ENCODE measurements at places on chromosomes 12 and 14. TPM values are rescaled to one million over a fixed set of nuclear protein-coding genes. Genes with fewer than 3 reads are reported as not detected.

DNA sequence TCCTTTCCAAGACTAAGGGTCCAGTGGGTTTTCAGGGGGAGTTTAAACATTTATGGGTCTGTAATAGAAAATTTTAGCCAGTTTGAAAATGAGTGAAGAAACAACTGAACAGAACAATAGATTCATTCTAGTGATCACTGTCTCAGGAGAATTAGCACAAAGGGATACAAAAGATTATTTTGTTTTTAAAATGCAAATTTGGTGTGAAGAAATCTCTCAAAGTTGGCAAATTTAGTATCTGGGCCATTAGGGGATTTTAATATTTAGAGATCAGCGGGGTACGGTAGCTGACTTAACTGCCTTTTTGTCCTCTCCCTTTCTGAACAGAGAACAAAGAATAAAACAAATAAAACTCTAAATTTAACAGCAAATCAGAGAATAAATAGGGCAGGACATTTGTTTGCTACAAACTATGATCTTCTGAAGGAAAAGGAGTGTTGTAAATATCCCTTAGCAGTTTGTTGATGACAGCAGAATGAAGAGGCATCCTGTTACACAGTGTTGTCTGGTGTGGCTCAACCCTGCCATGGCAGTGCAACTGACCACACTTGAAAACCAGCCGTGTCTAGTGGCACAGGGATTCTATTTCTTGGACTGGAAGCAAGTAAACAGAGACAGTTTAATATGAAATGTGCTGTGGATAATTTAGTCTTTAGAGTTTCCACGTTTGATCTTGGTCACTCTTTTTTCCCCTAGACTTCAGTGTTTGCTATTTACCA, 46.3 kb upstream of the LRTM2 start:
- no peak for DNase-seq

DNA sequence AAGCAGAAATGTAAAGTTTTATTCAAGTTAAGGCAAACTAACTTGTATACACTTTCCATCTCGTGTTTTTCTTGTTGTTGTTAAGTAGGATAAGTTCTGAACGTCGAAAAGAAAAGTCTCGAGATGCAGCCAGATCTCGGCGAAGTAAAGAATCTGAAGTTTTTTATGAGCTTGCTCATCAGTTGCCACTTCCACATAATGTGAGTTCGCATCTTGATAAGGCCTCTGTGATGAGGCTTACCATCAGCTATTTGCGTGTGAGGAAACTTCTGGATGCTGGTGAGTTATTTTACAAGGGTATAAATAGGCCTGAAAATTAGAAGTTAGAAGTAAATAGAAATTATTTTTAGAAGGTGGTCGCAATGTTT, 25.0 kb downstream of the HIF1A start:
- no peak for DNase-seq

DNA sequence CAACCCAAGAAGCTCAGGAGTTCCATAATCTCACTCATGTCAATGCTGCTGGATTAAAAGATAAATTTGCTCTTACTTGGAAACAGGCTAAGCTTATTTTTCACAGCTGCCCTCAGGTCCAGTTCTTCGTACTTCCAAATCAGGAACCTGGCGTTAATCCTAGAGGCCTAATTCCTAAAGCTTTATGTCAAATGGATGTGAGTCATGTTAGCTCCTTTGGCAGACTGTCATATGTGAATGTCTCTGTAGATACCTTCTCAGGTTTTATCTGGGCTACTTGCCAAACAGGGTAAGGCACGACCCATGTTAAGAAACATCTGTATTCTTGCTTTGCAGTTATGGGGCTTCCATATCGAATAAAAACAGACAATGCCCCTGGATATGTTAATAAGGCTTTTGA, 504.6 kb downstream of the ALG10 start:
- no peak for DNase-seq

DNA sequence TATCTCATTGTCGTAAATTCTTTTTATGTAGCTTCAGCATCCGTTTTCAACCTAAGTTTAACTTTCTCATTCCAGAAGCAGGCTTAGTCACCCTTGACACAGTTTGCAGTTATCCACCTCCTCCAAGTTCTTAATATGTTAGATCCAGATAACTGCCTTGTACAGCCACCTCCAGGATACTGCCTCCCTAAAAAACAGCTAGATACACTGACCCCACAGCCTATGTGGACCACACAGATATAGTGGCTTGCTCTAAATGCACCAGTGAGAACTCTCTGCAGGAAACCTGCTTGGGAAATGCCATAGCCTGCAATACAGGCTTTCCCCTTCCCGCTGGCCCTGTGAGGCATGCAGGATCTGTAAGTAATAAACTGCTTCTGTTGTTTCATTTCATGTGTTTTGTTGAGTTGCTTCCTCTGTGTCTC, 11.1 kb upstream of the RTL1 start:
- DNase-seq: no peak

GRCh38 chr14:95155045-95155444, 2.3 kb downstream of the DICER1 start:
- DNase-seq: no peak

DNA sequence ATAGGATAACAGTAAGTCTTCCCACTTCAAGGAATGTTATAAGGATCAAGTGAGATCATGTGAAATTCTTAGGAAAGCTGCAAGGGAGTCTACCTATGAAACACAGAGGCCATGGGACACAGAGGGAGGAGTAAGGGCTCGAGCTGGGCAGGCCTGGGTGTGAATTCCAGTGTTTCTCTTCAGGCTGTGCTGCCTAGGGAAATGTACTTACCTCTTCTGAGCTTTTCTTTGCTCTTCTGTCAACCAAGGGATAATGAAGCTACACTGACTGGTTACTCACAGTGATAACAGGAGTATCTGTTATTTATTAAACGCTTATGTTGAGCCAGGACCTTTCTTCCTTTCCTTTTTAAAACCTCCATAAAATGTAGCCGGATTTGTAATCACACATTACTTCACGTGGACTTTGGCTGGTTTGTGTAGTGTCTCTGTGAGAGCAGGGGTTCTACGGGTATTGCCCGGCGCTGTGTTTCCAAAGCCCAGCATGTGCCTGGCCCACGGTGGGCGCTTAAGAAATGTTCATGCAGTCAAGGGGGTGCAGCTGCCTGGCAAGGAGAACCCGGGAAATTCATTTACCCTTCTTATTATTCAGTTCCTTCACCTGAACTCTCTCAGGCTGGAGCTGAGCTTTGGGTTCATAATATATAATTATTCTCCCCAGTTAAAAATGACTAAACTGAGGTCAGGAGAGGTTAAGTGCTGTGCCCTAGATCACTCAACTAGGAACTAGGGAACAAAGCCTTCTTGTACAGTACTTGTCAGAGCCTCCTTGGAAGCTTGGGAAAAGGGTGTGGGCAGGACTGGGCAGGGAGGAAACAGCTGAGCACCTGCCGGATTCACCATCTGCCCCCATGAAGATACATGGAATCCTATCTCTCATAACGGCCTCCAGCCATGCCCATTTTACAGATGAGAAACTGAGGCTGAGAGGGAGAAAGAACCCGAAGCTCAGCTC, 214.2 kb downstream of the CACNA1C start:
- DNase-seq: no peak

GRCh38 chr12:68866950-68867349, 59.0 kb downstream of the MDM2 start:
- no peak for DNase-seq

- DNase-seq: no peak
Observed at GRCh38 chr12:39368891-39369290, 74.0 kb downstream of the KIF21A start.

GRCh38 chr12:14473707-14474287, 93.9 kb downstream of the PLBD1 start:
- DNase-seq: no peak

DNA sequence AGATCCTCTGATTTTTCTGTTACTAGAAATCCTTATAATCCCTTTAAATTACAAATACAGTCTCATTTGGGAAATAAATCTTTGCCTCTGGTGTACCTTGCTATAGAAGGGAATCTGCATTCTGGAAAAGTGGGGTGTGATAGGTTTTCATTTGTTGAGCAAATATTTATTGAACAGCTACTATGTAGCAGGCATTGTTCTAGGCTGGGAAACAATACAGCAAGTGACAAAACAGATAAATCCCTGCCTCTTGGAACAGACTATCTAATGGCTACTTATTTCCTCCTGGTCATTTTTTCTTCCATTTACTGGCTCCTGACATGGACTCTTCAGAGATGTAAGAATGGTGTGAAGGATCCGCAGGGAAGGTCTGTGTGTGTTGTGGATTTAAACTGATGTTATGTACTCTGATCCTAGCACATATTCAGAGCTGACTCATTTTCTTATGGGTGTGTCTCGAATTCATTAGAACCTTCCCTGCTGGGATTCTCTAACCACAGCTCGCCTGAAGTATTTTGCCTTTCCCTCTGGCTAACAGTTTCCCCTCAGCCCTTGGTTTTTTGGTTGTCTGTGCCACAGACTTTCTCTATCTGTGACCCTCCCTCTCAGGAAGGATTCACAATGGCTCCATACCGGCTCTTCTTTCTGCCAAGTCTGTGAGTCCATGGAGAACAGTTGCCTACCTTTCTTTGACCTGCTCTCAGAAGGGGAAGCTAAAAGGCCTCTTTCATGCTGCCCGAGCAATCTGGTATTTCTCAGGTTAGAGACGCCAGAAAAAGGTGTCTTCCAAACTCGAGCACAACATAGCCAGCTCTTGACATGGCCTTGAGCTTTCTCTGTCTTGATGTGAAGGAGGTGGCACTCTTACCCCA, 53.7 kb downstream of the TMTC2 start:
- no peak for DNase-seq

DNA sequence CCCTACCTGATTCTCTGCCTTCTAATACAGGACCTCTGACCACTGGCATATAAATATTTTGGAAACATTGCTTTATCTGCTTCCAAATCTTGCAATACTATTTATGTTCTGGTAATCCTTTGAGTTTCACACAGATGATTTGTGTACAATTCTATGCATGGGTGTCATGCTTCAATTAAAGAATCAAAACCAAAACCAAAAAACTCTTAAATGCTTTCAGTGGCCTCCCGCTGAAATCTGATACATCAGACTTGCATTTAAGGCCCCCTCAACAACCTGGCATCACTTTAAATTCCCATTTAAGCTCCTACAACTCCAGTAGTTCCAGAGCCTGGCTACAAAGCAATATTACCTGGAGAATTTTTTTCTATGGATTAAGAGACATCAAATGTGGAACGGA, 221.7 kb upstream of the NAV3 start:
- DNase-seq: no peak

DNA sequence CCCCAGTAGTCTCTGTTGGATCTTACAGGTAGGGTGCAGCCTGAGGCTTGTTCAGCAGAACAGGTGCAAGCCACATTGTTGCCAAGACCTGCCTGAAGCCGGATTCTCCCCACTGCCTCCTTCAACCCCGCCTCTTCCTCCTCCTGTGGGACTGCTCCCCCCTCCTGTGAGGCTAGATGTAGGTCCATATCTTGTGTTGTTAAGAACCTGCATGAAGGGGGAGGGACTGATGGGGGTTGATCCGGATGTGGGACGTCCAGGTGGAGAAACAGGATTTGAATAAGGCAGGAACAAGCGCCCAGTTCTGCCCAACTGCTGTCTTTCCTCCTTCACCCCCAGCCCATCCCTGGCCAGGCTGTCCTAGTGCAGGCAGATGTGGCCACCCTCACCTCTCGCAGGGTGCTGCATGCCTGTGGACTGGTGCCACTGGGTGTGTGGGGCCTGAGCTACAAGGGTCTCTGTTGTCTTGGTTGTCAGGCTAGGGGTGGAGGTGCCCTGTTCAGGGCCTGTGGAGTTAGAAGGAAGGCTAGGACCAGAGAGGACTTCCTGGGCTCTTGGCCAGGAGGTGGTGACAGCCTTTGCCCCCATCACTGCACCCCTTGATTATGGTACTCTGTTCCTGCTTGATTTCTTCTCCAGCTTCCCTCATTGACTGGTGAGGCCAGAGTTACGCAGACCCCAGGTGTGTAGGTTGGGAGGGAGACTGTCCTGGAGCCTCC, 1.4 kb downstream of the NR4A1 start:
- DNase-seq: no peak

DNA sequence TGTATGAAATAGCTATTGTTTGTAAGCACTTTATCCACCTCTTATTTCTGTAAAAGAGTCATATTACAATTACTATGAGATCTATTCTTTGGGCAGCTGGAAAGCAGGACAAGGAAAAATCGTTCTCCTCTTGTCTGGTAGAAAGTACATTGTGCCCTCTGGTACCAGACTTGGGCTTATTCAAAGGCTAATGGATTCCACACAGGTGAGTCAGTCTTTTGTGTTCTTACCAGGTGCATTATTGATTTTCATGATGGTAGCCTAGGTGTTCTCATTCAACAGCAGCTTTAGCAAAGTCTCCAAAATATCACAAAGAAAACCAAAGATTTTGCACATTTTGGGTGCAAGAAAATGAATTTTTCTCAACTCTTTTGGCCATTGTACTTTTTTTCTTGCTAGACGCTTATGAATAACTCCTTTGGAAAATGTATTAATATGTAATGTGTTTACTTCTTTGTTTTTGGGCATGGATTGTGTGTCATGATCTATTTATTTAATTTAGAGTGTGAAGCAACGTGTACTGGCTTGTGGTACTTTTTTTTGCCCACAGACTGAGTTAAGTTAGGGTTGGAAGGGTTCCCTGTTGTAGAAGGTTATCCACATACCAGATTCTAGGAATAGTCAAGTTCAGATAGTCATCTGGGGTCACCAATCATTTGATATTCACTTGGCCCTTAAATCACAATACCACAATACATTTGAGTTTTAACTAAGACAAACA, 26.2 kb downstream of the MNAT1 start:
- no peak for DNase-seq

DNA sequence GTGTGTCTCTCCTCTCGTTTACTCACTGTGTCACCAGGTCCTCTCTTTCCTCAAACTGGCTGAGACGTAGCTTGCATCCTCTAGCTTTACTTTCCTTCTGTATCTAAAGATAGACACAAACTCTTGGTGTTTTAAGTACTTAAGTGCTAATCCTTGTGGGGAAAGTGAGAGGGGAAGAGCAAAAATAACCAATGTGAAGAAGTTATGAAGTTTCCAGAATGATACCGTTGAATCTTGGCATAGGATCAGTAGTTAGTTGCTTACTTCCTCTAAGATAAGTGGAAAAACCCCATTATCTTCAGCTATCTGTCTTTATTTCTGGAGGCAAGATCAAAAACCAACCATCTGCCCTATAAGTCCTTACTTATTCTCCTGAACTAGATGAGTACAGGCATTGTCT, 10.6 kb downstream of the FAR2 start:
- no peak for DNase-seq

DNA sequence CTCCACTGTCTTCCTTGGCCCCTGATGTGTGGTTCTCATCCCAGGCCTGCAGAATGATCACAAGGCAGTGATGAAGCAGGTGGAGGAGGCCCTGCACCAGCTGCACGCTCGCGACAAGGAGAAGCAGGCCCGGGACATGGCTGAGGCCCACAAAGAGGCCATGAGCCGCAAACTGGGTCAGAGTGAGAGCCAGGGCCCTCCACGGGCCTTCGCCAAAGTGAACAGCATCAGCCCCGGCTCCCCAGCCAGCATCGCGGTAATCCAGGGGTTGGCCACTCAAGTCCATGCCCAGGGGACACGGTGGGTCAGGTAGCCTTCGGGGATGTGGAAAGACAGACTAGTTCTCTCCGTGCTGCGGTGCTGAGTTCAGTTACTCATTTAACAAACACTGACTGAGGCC, 11.0 kb downstream of the PSMD9 start:
- DNase-seq: no peak

PTHLH gene
- not detected for total RNA-seq

SNRPF gene
- 14.7 TPM for total RNA-seq

PDZRN4 gene
- total RNA-seq: 3.0 TPM

RDH5 gene
- 6.4 TPM for total RNA-seq

GNG2 gene
- total RNA-seq: 9.3 TPM

WDR89 gene
- total RNA-seq: 36.4 TPM

KRT6A gene
- 48.5 TPM for total RNA-seq
